HEK293T (cell line): ENCODE measurements at places on chromosomes 12 and 14.

DNA sequence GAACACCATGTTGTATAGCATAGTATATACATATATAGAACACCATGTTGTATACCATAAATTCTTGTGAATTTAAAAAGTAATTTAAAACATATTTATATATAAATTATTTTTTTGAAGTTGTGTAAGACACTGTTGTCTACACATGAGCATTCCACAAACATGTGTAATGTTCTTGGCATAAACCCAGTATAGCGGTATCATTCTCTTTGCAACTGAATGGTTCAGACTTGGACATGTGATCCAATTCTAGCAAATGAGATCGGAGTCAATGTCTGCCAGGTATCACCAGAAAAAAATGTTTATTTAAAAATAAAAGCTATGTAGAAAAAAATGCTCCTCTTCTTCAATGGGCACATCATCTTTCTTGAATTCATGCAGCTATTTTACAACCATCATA, 33.9 kb downstream of the CEP290 start:
- no peak for DNase-seq

GRCh38 chr14:102848830-102849525, 71.7 kb downstream of the TRAF3 start:
- DNase-seq, result no peak

GRCh38 chr12:50751948-50752721, 11.8 kb upstream of the ATF1 start:
- DNase-seq, result no peak

GRCh38 chr12:24997970-24998582, 49.2 kb upstream of the BCAT1 start:
- DNase-seq, result no peak

DNA sequence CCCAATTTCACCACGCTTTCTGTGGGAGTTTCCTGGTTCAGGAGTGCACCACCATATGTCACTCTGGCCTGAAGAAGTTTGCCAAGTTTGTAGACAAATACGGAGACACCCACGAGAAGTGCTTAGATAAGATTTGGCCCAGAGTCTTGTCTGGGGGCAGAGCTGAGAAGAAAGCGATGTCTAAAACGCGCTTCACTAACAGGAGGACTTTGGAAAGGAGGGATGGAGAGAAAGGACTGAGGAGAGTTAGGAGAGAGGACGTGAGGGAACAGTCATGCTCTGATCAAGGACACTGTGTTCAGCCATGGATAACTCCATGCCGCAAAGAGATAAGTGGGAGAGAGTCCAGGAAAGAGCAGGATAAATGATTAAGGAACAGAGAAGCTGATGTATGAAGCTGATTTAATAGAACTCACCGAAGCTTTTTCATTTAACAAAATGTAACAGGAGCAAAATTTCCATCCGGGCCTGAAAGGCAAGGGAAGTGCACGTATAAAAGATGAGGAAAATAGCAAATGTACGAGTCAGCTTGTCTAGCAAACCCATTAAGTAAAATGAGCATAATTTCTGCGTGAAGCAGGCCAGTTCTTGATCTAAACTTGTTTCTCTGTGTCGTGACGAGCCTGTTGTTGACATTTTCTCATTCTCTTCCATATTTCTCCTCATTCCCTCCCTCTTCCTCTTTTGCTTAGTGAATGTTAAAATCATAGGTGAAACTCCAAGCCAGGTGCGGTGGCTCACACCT, 23.4 kb upstream of the MAP3K9 start:
- no peak for DNase-seq

- DNase-seq, result no peak
These were observed 170.7 kb downstream of the RBM19 start for GRCh38 chr12:113795445-113795844.

DNA sequence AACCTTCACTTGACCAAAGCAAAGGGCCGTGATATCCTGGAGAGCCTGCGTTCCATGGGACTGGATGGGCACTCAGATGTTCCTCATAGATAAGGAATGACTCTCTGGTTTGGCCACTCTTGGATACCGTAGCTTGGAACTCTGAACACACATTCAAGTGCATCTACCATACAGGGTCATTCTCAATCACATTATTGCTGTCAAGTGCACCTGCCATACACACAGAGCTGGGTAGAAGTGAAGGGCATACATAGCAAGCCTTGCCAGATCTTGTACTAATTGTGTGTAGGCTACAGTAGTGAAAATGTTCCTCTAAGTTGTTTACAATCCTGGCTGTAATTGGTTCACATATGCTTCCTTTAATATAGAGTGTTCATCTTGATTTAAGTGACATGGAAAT, 58.3 kb downstream of the PELI2 start:
- no peak for DNase-seq

DNA sequence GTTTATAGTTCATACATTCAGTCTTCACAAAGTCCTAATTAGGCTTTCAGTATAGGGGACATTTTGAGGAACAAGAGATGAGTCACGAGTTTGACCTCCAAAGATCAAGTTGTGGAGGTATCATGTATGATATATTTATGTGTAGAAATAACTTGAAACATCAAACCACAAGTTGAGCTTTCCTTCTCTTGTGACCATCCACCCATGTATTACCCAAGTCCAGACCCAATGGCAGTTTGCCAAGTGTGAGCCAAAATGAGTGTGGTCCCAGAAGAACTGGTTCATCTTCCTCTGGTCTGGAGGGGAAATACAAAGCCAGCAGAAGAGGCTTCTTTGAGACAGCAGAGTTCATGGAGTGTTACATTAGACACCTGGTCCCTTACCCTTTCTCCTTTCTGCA, 104.9 kb downstream of the ATP23 start:
- no peak for DNase-seq

DNA sequence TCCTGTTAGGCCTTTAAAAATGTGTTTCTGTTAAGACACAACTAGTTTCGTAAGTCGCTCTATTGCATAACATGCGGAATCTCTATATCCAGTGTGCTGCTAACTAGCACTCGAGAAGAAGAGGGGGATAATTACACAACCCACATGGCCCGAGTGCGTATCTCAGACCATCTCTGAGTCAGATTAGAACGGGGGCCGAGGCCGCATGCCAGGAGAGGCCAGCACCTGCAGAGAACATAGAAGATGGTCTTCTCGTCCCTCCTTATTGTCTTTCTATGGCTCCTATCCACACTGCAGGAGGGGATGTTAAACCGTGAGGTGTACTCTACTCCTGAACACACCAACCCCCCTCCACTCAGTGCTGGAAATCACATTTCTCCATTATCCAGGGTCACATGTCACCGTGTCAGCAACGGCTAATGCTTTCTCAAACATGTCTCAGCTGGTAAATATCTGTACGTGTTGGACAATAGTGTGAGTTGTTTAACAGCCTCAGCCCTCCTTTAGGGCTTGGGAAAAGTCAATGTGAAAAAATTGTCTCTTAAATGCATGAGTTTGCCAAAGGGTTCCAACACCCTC, 56.3 kb downstream of the CCDC88C start:
- DNase-seq, result no peak

DNA sequence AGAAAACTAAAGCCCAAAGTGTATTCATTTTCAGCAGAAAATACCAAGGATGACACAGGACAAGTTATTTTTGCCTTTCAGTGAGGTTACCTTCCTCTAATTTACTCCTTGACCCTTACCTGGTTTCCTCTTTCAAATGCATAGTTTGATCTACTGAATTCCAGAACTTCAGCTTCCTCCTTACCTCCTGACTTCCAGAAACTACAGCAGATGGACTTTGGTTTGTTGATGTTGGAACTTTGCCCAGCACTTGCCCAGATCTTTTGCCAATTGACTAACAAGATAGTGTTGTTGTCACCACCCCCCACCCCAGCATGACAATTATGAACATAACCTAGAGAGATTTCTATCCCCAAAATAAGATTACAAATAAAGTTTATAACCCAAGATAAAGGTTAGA, 63.2 kb downstream of the NAV3 start:
- DNase-seq, result no peak

- DNase-seq, result peak; percentile 52
These were observed 50.2 kb downstream of the SETD3 start for GRCh38 chr14:99430491-99430890.

GRCh38 chr12:13947276-13947946, 34.0 kb downstream of the GRIN2B start:
- no peak for DNase-seq

DNA sequence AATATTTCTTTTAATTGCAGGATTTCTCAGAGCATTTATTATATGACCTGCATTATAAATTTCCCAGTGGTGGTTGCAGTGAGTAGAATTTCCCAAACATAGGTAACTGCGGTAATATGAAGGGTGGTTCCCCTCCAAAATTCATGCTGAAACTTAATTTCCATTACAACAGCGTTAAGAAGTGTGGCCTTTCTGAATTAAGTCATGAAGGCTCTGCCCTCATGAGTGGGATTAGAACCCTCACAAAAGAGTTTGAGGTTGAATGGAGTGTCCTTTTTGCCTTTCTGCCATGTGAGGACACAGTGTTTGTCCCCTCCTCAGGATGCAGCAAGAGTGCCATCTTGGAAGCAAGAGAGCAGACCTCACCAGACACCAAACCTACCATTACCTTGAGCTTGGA, 233.6 kb downstream of the KTN1 start:
- DNase-seq, result no peak

GRCh38 chr12:95700316-95700785, 90.2 kb downstream of the NTN4 start:
- DNase-seq, result no peak

GRCh38 chr12:121653999-121654398, 15.5 kb downstream of the MORN3 start:
- peak; percentile 61 for DNase-seq

DNA sequence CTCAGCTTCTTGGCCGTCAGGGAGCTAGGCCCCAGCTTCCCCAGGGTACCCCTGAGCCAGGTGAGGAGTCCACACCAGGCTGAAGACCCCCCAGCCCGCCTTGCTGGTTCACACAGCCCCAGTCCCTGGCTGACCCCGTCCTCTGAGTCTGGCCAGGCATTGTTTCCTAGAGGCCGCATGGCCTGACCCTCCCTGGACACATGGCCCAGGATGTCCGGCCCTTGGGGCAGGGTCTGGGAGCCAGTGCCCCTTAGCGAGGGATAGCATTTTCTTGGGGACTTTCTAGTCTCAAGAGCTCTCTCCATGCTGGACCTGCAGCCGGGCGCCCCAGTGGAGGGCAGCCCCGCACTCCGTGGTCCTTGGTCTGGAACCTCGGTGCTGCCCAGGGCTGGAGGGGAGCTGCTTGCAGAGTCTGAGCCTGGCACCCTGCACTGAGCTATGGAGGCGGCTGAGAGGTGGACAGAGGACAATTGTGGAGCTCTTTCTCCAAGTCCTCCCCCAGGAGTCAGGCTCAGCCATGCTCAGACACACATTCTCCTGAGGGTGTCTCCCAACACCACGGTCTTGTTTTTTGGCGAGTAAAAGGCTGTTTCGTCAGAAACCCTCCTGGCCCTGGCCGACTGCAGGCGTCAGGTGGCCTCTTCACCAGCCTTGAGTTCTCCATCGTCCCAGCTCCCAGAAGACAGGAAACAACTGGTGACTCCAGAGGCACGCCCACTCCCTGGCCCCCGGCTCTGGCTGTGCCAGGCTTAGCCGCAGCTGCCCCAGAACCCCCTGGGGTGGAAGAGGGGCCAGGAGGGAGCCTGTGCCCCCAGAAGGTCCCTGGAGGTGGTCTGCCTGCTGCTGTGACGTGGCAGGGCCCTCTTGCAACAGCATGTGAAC, 17.6 kb upstream of the CRIP2 start:
- DNase-seq, result no peak

DNA sequence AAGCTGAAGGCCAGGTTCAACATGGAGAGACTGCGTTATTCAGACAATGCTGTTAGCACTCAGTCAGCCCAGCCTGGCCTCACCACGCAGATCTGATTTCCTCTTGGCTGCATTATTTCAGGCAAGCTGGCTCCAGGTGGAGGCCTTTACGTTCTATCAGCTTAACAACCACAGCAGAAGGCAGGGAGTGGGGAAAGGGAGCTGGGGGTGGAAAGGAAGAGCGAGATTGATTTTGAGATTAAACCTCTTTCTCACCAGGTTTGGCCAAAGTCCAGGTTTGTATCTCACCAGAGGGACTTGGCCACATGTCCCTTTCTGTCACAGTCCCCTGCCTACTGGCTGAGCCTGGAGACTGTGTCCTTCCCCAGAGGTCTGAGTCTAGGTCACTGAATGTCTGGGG, 543.7 kb upstream of the TMEM132C start:
- no peak for DNase-seq

DNA sequence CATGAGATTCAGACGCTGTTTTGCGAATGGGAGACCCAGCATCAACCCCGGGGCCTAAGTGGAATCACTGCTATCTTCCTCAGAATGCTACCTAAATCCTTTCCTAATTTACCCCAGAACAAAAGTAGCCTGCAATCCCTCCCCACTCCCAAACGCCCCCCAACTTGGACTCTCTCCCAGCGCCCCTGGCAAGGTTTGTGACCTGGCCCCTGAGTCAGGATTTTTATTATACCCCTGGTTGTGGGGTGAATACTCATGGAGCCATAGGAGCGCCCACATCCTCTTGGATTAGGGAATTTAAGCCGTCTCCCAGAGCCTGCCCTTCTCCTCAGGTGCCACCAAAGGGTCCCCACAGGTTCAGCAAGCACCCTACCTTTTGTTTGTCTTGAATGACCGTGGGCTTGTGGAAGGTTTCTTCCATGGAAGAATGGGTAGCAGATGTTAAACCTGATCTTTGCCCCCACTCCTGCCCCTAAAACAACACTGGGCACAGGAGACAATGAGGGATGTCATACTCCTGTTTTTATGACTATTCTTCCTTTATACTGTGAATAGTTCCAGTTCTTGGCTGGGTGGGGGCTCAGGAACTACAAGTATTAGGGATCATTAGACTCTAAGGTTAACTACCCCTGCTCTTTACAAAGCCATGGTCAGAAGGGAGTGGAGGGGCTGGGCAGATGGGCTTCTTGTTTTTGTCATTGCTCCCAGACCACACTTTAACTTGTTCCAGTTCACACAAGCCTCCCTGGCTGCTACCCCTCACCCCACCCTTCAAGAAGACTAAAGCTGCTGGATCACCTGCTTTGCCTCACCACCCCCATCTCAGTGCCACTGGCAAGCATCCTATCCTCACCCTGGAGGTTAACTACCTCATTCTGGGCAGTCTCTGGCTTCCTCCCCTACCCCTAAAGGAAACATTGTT, 630 bp downstream of the MYL6B start:
- DNase-seq, result no peak

- DNase-seq, result no peak
These were observed at the start of gene GYS2 for GRCh38 chr12:21604245-21605101. Gene GYS2 (minus strand): TSS chr12:21604847. CDS start chr12:21604592, 255 bp downstream.

DNA sequence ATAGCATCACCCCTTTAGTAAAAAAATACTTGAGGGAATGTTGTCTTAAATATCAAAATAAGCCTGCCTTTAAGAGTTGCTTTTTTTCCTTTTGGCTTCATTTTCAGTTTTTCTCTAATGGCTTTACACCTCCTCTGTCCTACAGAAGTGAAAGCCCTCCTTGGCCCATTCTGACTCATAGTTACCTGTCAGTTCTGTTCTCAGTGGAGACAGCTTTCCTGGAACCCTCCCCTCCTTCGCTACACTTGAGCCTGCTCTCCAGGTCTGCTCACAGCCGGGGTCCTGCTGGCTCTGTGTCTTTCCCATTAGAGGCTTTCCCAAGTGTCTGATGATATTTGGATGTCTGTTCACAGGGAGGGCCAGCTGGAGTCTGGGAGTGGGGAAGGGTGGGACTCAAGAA, 84.0 kb downstream of the PELI2 start:
- DNase-seq, result no peak
